ENCODE measurements at places on chromosomes 11 and 22. TPM values are rescaled to one million over a fixed set of nuclear protein-coding genes. Genes with fewer than 3 reads are reported as not detected.

DNA sequence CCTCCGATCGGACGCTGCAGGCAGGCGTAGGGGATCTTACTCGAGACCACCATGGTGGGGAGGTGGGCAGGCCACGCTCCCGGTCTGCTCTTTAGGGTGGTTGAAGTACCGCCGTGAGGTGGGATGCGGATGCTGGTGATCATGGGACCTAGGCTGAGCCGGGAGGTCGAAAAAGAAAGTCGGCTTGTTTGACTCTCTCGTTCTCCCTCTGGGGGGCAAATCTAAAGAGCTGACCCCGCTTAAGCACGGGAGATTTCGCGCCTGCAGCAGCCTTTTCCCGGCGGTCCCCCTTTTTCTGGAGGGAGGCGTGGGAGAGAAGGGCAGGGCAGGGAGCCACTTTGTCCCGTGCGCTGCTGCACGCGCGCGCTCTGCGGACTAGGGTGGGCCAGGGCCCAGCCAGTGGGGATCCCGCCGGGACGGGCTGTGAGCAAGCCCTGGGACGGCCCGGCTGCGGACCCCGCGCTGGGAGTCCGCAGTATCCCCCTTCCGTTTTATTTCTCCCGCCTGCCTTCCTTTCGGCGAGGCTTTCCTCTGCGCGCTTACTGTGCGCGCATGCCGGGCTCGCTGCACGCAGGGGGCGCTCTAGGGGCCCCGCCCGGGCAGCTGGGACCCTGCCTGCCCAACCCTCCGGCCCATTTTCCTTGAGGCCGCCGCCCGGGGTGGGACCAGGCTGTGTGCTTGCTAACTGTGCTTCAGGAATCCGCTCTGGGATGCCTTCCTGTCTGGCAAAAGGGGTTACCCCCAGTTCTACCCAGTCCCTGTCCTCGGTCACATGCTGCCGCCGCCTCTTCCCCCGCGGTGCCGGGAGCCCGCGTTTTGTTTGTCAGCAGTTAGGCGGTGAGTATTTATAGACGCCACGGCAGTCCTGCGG is 81.0 kb downstream of the PRR5L start:
- peak; percentile 30 for DNase-seq

- no peak for DNase-seq
Observed at GRCh38 chr11:114063149-114063828, 3.8 kb downstream of the ZBTB16 start.

Gene VPREB1
- not detected for total RNA-seq

DNA sequence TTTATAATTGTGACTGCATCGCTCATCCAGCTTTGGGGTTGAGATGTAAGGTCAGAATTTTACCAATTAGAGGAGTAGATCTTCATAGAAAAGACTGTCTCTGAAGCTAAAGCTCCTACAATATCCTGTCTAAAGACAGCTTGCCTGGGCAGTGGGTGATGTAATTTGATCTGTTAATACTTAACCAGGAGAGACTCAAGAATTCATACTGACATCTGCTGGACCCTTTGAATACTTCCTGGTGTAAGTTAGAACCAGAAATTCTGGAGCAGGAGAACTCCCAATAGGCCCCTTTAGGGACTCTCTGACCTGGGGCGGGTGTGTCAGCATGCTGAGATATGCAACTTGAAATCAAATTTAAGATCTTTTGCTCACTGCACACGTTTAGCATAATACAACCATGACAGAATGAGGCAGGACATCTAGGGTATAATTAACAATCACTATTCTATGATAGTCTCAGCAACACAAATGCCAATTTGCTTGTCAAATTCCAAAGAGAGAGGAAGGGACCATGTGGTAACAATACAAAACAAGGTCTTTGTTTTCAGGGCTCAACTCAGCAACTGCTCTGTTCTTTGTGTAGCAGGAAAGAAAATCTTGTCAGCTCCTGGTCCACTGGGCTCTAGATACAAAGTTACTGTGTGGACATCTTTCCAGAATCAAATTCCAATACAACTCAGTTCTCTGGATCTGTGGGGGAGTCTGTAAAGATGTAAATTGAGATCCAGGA is 143.9 kb downstream of the INSC start:
- no peak for DNase-seq

- no peak for DNase-seq
Observed at GRCh38 chr11:131785801-131786200, 415.4 kb downstream of the NTM start.

GRCh38 chr11:103534959-103535358 is 425.7 kb downstream of the DYNC2H1 start:
- DNase-seq: no peak

GRCh38 chr11:115226556-115226955 is 277.7 kb downstream of the CADM1 start:
- DNase-seq: peak; percentile 79

Gene APLNR
- not detected for total RNA-seq

Gene RAG1
- 0.10 TPM for total RNA-seq

Gene FAM111B
- total RNA-seq: 13.3 TPM

DNA sequence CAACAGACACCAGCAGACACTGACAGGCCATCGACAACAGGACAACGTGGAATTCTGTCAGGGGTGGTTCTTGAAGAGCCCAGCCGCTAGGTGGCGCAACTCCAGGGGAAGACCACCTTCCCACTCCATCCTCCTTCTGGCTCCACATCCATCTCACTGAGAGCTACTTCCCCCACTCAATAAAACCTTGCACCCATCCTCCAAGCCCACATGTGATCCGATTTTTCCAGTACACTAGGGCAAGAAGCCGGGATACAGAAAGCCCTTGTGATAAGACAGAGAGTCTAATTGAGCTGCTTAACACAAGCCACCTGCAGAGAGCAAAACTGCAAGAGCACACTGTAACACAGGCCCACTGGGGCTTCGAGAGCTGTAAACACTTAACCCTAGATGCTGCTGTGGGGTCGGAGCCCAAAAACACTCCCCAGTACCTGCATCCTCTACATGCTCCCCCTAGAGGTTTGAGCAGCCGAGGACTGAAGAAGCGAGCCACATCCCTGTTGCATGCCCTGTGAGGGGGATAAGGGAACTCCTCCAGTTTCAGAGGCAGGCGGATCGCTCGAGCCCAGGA is 11.5 kb upstream of the RAB39A start:
- peak; percentile 17 for DNase-seq

DNA sequence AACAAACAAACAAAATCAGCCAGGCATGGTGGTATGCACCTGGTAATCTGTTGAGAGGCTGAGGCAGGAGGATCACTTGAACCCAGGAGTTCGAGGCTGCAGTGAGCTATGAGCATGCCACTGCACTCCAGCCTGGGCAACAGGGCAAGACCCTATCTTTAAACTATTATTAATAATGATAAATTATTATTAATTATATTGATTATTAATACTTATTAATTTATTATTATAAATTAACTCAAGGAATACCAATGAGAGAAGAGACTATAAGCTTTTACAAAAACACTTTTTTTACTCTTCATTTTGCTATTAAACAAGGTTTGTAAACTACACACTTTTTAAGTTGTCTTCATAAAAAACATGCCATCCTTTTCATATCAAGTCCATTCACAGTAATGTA is 97.7 kb upstream of the APOA1 start:
- no peak for DNase-seq

Gene GRIK4
- total RNA-seq: not detected

- no peak for DNase-seq
Observed at GRCh38 chr11:45453721-45454120, 167.6 kb upstream of the SYT13 start.

GRCh38 chr11:64207256-64208085 is 950 bp downstream of the FERMT3 start:
- DNase-seq: no peak

GRCh38 chr22:41302811-41303210 is 1.5 kb downstream of the ZC3H7B start:
- no peak for DNase-seq

Gene SMC1B
- not detected for total RNA-seq

- DNase-seq: peak; percentile 96
Observed at GRCh38 chr11:19679952-19680828, 32.4 kb upstream of the NAV2 start.

DNA sequence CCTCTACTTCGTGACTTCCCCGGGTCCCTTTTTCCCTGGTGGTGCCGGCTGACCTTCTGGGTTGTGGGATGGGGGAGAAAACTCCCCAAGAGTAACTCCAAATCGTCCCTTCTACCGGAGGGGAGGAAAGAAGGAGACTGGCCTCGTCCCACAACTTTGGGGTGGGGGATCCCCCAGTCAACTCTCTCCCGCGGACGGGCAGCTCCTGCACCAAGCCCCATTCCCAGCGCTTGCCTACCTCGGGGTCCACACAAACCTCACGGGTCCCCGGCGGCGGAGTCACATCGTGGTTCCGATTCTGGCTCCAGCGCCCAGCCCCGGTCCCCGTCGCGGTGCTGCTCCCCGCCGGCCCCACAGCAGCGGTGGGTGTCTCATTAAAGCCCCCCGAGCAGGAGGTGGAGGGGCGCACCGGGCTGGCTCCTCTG is 317 bp downstream of the BDNF start:
- no peak for DNase-seq

DNA sequence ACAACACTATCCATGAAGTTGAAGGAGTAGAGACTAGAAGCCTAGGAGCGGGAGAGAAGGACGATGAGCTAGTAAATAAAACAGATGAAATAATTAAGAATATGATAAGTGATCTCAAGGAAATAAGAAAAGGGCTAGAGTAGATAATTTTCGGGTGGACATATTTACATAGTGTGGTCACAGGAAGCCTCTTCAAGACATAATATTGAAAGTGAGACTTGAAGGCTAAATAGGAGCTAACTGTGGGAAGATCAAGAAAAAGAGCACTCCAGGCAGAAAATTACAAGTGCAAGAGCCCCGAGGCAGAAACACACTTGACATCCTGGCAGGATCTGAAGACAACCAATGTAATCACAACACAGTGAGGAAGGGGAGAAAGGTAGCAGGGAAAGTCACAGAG is 11.9 kb upstream of the PPFIBP2 start:
- DNase-seq: no peak

- DNase-seq: no peak
Observed at GRCh38 chr11:83150450-83150849, 6.5 kb upstream of the PCF11 start.

- no peak for DNase-seq
Observed at GRCh38 chr11:129733384-129733783, 82.3 kb upstream of the TMEM45B start.

Gene OR8A1
- not detected for total RNA-seq

GRCh38 chr11:123174196-123175183 is 20.6 kb downstream of the CLMP start:
- peak; percentile 85 for DNase-seq

- DNase-seq: no peak
Observed at GRCh38 chr22:21101877-21102638, 56.3 kb downstream of the LRRC74B start.

DNA sequence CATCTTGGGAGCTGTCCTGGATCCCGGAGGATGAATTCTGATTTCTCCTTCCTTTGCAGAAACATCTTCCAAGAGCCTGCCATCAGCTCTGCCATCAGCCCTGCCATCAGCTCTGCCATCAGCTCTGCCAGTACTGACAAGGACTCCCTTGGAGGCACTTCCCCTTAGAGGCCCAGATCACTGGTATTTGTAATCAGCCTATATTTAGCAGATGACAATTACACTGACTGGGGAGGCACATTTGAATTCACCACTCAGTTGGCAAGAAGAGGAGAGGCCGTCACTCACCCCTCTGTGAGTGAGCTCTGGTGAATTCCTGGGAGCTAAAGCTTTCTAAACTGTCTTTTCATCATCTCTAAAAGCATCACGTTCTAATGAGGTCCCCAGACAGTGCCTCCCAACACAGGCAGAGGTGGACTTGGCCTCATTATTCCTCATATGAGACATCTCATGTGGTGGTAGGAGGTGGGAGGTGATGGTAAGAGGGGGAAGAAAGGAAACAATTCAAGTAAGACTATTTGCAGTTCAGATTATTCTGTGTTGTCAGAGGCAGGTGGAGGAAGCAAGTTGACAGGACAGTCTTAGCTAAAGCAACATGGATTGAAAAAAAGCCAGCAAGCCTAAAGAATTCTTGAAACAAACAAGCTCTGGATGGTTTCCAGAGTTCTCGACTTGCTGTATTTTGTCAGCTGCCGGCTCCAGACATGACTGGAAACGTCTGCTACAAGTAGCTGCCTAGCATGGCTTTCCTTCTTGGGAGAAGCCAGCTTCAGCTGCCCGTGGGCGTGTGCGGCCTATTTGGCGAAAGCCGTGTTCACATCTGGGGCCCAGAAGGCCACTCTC is 771.7 kb downstream of the TBC1D22A start:
- DNase-seq: no peak

- peak; percentile 20 for DNase-seq
Observed at GRCh38 chr22:22745225-22746060, 101.0 kb downstream of the GGTLC2 start.

DNA sequence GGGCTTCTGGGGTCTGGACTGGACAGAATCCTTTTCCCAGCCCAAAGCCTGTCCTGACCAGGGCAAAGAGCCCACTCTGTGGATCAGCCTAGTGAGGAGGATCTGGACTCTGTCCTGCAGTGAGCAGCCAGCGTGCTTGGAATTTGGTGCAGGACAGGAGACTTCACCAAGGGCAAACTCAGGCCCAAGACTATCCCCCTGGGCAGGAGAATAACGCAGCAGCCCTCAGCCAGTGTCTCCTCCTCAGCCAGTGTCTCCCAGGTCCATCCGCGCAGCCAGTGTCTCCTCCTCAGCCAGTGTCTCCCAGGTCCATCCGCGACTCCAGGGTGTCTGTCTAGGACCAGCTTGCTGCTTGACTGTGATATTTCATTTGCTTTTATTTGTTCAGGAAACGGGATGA is 1334.0 kb downstream of the TBC1D22A start:
- no peak for DNase-seq

GRCh38 chr22:46795140-46795539 is 32.7 kb downstream of the TBC1D22A start:
- DNase-seq: no peak

- no peak for DNase-seq
Observed at GRCh38 chr22:17851759-17852158, 77.5 kb upstream of the BID start.

DNA sequence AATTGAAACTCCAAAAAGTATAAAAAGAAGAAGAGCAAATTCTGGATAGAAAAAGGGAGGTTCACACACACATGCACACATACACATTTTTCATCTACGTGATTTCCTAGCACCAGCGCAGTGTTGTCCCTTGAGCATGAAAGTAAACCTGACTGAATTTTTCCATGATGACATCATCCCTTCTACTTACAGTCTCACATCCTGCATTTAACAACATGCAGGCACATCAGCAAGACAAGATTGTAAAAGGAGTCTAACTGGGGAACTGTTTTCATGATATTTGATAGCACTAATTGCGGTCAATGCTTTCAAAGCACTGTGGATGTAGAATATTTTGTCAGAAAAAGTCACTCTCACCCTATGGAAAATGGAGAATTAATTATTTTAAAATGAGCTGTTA is 36.6 kb downstream of the GAS2 start:
- DNase-seq: no peak

Gene MYEOV
- total RNA-seq: 1.2 TPM

GRCh38 chr11:131754671-131755070 is 384.3 kb downstream of the NTM start:
- no peak for DNase-seq

- peak; percentile 91 for DNase-seq
Observed at GRCh38 chr11:18383388-18384156, 10.8 kb upstream of the LDHA start.

GRCh38 chr11:72743321-72744221 is 8.6 kb downstream of the ARAP1 start:
- DNase-seq: no peak

- DNase-seq: no peak
Observed at GRCh38 chr22:38849811-38850210, 6.0 kb upstream of the NPTXR start.

Data from MG63 (cell line).